Activated T-cell treated with anti-CD3 and anti-CD28 coated beads, Interleukin-2, amount 50 U/mL, for 72 hours (primary cell): ENCODE measurements at places on chromosomes 5 and 9.

GRCh38 chr5:148965511-148966265, 97.2 kb downstream of the SH3TC2 start:
- no peak for DNase-seq

GRCh38 chr9:20322212-20322611, 300.1 kb downstream of the MLLT3 start:
- no peak for DNase-seq

DNA sequence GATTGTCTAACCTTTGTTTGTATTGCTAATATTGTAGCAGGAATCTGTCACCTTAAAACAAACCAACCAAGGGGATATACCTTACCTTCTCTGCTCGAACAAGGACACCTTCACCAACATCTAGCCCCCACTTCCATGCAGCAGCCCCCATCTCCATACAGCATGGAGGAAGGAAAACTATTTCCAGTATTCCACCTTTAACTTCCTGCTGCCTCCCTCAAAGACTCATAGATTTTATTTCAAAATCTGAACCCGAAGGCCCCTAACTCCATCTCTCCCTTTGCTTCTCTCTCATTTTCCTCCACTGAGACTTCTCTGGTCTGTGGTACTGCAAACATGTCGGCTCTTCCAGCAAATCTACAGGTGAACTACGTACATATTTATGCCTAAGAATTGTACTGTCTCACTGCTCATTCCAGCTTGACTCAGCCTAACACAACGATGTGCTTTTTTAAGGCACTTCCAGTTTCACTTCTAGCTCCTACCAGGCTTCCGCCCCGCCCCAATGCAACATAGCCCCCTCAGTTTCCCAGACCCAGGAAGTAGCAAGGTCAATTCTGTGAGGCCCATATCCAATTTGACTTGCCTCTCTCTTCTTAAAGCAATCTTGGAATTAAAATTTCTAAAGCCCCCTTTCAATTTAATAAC, 70.7 kb upstream of the RNF38 start:
- DNase-seq: peak; percentile 68

DNA sequence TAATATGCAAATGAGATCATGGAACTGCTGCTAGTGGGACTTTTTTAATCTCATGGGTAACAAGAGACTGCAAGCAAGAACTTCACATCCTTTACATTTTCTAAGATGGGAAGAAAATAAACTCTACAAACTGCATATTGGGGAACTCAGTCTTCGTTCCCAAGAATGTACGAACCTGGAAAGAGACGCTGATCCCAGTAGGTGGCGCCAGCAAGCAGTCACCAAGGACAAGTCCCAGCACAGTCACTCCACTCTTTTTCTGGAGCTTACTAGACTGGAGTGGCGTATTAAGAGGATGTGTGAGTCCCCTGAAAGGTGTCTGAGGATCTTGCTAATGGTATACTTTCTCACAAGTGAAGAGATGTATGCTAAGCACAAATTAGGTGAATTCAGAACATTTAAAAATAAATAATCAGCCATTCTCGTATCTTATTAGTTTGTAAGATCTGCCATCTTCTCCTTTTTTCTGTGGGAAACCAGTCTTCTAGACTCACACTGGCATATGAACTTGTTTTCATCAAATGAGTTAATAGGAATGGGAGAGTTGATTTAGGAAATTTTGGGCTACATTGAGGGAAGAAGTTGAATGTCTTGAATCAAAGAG, 16.0 kb upstream of the PUM3 start:
- peak; percentile 47 for DNase-seq

DNA sequence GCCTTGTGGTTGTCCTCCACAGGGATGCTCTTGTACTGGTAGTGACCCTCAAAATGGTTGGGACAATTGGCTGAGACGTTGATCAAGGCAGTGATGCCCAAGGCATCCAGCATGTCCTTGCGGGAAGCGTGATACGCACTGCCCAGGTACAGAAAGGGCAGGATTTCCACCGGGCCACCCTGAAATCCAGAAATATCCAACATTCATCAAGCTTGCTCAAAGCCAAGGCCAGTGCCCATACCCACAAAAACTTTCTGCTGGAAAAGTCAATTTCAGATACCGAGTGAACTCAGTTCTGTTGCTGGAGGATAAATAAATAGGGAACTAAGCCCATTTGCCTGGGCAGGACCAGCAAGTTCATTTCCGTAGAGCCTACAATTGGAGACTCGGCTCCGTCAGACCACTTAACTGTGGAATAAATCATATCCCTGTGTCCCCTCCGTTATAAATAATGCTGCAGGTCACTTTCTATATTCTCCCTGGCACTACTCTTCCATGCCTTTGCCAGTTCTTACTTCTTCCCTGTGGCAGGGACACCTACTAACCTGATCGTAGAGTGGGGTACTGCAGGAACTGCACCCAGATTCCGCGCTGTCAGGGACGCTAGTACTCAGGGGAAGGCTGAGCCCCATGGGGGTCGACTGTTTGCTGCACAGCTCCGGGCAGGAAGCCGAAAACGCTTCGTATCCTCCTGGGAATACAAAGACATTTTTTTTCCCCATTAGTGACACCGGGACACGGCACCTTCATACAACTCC, 1.2 kb downstream of the DUSP1 start:
- no peak for DNase-seq

- no peak for DNase-seq
Measured at GRCh38 chr5:9183992-9184391, 361.9 kb downstream of the SEMA5A start.

DNA sequence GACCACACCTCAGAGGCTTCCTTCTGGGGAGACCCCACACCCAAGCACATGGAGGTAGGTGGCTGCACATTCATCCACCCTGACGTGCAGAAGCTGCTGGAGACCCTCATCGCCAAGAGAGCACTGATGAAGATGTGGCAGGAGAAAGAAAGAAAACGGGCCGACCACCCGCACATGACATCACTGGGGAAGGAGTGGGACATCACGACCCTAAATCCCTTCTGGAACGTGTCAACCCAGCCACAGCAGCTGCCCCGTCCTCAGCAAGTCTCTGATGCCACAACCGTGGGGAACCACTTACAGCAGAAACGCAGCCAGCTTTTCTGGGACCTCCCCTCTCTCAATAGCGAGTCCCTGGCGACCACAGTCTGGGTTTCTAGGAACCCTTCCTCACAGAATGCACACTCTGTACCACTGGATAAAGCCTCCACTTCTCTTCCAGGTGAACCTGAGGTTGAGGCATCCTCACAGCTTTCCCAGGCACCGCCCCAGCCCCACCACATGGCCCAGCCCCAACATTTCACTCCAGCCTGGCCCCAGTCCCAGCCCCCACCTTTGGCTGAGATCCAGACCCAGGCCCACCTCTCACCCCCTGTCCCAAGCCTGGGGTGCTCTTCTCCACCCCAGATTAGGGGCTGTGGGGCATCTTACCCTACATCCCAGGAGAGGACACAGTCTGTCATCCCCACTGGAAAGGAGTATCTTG, 3.0 kb downstream of the SPATA31E1 start:
- no peak for DNase-seq
